Inflammatory macrophage treated with lipopolysaccharide for 4 hours (primary cell): ENCODE measurements at places on chromosomes 6 and 20.

DNA sequence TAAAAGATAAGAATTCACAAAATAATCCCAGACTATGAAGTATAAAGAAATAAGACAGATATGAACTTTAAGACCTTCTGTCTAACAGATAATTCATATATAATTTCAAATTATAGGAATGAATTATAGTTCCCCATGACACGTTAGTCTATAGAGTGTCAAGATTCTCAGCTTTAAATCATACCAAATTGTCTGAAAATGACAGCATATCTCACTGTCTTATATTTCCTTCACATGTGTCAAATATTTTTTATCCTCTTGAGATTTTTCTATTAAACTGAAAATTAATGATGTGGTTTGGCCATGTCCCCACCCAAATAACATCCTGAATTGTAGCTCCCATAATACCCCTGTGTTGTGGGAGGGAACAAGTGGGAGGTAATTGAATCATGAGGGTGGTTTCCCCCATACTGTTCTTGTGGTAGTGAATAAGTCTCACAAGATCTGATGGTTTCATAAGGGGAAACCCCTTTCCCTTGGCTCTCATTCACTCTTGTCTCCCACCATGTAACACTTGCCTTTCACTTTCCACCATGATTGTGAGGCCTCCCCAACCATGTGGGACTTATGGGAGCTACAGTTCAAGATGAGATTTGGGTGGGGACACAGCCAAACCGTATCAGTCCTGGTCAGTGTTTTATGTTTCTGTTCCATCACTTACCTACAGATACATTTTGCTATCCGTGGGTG is 825.3 kb upstream of the GJE1 start:
- no peak for DNase-seq

GRCh38 chr20:25033265-25033923 is 24.5 kb downstream of the ACSS1 start:
- DNase-seq: no peak

- no peak for DNase-seq
These were observed 475.8 kb upstream of the JARID2 start for GRCh38 chr6:14770040-14770439.

GRCh38 chr6:44497807-44498206 is 110.3 kb downstream of the CDC5L start:
- DNase-seq: peak; percentile 5

DNA sequence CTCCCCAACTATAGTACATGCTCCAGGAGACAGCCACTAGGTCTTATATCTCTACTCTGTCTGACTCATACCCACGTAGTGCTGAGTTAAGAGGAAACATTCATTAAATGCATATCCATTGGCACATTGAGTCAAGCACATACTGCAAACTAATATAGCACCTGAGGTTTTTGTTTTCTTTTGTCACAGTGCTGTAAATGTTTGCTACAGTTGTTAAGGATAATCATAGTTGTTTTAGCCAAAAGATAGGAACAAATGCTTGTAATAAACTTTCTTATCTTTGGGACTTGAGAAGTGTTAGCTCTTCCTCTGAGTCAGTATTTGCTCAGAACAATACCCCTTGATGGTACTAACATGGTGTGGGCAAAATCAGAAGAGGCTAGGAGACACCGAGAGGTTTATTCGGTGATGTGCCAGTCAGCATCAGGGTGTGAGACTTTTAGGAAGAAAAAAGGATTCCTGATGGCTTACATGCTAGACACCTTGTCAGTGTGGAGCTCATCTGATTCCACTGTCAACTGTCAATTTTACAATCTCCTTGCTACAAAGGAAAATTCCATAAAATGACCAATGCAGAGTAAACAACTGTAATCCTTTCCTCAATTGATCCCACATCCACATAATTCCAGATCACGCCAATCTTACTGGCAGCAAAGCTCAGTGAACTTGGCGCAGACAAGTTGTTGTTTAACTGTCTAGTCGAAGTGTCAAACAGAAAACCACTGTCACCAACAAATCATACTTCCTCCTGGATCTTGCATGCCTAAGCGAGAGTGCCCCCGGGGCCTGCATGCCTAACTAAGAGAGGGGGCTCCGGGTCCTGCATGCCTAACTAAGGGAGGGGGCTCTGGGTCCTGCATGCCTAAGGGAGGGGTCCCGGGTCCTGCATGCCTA is 36.1 kb downstream of the ELOVL2 start:
- no peak for DNase-seq

DNA sequence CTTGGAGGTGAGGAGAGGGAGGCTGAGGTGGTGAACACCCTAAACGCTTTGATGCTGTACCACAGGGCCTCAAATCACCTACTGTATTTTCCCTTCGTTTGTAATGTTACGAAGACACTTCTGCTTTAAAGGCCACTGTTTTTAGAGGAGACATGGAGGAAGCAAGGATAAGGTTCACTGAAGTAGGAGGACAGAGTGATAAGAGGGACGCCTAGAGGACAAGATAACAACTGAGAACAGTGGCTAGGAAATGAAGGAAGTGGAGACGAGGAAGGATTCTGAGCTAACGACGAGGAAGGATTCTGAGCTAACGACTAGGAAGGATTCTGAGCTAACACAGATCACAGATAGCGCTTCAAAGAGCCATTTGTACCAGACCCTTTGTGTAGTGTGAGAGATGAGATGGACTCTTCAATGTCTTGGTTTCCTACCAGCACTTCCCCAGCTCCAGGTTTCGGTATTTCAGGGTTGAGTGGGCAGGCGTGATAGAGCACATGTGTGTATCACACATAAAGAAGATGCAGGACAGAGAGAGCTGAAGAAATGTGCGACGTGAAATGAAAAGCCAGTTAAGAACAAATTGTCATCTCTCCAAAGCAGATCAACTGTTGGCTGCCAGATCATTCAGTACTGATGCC is 7.5 kb downstream of the SF3B5 start:
- DNase-seq: peak; percentile 26

- no peak for DNase-seq
These were observed 39.0 kb downstream of the HLA-A start for GRCh38 chr6:29981211-29981812.
